Stimulated activated CD4-positive, alpha-beta T cell treated with anti-CD3 and anti-CD28 coated beads, Interleukin-1b, Interleukin-23, amount 100 ng/mL, for 1 hour (primary cell): ENCODE measurements at places on chromosomes 4 and X.

GRCh38 chrX:103630171-103630511, 1.4 kb downstream of the TCEAL1 start:
- DNase-seq, result no peak

GRCh38 chrX:106481341-106481740, 130.4 kb upstream of the RADX start:
- no peak for DNase-seq

DNA sequence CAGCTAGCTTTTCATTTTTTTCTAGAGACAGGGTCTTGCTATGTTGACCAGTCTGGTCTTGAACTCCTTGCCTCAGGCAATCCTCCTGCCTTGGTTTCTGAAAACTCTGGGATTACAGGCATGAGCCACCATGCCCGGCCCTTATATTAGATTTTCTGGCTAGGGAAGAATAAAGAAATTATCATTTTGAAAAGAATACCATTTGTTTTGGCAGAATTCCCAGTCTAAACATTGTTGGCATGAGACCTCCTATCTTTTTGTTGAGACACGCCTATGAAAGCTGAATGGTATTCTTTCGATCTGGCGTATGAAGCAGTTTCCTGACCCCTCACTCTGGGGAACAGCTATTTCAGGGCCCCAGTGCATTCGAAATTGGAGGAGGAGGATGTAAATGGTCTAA, 107.0 kb downstream of the REPS2 start:
- DNase-seq, result no peak

DNA sequence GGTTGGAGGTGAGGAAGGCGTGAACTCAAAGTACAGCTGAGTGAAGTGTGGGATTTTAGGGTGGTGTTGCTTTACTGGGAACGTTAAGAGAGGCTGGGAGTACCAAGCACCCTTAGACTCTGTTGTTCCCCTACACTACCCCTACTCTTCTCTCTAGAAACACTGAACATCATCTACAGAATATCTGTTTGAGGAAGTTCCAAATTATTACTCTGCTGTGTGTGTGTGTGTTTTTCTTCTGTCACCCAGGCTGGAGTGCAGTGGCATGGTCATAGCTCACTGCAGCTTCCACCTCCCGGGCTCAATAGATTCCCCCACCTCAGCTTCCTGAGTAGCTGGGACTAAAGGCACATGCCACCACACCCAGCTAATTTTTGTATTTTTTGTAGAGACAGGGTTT, 76.7 kb upstream of the AP1S2 start:
- no peak for DNase-seq

- no peak for DNase-seq
Observed at GRCh38 chr4:36286481-36286871, 5.1 kb downstream of the DTHD1 start.

DNA sequence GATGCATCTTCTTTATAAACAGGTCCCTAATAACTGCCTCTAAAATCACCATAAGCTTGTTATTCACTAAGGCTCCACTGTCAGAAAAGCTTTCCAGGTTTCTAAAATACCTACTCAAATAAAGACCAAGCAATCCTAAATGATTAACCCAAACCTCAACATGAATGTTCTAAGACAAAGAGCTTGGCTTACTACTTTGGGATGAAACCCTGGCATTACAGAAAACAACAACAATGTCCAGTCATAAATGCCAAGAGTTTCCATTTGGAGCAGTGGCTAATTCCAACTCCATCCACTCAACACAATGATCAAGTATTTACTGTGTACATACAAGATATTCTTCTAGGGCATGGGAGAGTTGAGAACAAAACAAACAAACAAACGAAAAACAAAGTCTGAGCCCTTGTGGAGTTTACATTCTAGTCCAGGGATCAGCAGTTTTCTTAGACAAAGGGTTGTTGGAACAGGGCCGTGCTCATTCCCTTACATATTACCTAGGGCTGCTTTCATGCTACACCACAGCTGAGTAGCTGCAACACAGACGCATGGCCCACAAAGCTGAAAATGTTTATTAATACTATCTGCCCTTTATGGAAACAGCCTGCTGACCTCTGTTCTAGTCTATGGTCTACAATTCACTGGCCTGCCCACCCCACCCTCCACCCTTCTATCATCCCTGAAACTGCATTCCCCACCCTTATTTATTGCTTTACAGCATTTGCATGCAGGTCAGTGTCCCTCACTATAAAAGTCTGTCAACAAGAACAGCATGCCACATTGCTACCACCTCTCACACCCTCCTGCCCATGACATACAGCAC, 23.7 kb downstream of the ABCG2 start:
- no peak for DNase-seq

- no peak for DNase-seq
Observed at GRCh38 chrX:16186380-16187007, 19.2 kb downstream of the MAGEB17 start.

GRCh38 chr4:132264176-132264575, 884.9 kb upstream of the PCDH10 start:
- DNase-seq, result no peak

- no peak for DNase-seq
Observed at GRCh38 chr4:39406763-39407583, at the start of gene KLB. KLB (plus strand) TSS chr4:39406930; CDS start chr4:39406950, 20 bp downstream.

DNA sequence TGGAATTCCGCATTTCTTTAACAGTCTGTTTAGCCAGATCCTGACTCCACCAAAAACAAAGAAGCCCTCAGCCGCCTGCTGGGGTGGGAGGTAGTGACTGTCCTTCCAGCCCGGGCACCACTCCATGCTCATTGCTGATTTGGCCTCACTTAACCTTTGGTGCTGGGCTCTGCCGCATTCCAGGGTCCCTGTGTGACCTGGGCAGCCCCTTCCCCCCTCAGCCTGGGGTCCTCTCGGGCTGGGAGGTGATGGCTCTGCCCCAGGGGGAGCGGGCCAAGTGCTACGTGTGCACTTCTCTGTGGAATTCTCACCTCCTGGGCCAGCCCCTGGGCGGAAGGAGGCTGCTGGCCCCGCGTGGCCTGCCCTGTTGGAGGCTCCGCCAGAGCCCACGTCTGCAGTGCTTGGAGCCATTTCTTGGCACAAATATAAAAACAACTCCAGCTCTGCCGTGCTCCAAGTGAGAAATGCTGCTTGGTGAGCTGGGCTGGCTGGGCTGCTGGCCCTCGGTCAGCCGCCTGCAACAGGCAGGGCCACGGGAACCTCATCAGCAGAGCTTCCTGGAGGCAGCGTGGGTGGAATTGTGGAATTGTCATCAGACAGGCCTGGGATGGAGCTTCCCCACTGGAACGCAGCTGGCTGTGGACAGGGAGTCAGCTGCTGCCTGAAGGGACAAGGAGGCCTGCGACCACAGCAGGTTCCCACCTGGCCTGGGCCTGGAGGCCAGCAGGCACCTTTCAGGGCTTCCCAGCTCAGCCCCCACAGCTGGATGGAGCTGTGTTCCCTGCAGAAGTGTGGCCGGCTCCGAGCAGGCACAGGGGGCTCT, 66.0 kb downstream of the TRMT44 start:
- no peak for DNase-seq

DNA sequence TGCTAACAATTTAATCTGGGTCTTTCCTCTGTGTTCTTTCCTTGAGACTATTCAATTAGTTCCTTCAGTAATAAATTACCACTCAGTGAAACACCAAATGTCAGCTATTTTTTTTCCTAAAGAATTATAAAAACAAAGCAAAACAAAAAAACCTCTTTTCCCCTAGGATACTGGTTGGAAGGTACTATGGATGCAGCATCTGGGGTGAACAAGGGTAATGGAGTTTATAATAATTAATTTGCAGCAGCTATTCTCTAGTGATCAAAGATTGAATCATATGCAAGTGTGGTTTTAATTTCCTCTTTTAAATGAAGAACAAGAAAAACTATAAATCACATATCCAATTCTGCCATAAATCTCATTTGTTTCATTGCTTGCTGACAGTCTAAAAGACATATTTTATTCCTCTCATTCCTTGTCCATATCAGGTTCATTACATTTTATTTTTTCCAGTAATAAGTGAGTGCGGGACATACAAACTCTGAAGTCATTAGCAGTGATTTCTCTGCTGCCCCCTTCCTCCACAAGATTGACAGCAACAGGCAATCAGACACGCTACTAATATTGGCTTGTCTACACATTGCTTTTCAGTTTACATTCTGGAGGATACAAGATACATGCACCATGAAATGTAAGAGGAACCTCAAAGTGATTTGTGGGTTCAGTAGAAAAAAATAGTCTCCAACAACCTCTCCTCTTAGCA, 1093.4 kb upstream of the SLIT2 start:
- no peak for DNase-seq

- DNase-seq, result no peak
Observed at GRCh38 chr4:153067376-153067775, 131.3 kb downstream of the FHDC1 start.

- no peak for DNase-seq
Observed at GRCh38 chr4:40550948-40551462, 78.7 kb downstream of the RBM47 start.

- no peak for DNase-seq
Observed at GRCh38 chr4:105002278-105002677, 144.4 kb upstream of the TET2 start.

DNA sequence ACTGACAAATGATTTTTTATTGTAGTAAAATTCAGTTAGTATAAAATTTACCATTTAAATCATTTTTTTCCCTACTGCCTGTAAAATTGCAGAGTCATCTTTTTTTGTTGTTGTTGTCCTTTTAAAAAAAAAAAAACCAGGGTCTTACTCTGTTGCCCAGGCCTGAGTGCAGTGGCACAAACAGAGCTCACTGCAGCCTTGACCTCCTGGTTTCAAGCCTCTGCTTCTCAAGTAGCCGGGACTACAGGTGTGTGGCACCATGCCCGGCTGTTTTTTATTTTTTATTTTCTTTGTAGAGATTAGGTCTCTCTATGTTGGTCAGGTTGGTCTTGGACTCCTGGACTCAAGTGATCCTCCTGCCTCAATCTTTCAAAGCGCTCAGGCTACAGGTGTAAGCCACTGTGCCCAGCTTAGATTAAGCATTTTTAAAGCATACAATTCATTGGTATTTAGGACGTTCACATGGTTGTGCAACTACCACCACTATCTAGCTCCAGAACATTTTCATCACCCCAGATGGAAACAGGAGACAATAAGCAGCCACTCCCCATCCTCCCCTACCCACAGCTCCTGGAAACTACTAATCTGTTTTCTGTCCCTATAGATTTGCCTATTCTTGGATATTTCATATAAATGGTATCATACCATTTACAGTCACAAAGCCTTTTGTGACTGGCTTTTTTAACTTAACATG, 59.7 kb upstream of the PGRMC2 start:
- no peak for DNase-seq

GRCh38 chr4:57086031-57086723, 24.0 kb downstream of the IGFBP7 start:
- no peak for DNase-seq

DNA sequence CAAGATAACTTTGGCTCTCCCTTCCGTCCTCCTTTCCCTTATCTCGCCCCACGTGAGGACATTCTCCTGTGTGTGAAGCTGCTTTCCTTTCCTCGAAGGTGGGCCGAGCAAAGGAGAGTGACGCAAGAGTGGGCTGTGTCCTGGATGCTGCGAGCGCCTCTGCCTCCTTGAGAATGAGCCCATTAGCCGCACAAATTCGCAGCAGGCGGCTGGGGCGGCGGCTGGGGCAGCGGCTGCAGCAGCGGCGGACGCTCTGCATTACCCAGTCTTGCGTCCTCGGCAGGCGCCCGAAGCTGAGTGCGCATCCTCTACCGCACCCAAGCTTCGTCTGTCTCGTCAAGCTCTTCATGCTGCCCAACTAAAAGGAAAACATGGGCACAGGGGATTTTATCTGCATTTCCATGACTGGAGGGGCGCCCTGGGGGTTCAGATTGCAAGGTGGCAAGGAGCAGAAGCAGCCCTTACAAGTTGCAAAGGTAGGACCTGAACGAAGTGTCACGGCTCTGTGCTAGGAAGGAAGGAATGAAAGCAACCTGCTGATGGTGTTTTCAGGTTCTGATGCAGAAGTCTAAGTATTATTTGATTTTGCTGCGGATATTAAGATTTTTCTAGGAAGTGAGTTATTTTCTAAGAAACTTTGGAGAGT, at the start of gene SYNPO2:
TSS of gene SYNPO2 (plus strand) at position 189 of the 646 bp plus-strand sequence. CDS start at position 372, 183 bp downstream.
- DNase-seq, result peak; percentile 4

DNA sequence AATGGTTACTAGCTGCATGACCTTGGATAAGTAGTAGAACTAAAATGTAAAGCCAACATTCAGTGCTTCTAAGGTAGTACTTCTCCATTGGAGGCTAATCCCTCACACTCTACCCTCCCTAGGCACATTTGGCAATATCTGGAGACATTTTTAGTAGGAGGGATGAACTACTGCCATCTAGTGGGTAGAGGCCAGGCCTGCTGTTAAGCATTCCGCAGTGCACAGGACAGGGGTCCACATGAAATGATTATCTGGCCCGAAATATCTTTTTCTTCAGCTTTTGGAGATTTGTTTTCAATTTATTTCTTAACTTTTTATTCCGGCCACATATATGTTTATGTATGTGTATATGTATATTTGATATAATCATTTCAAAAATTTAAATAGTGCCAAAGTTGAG, 36.0 kb upstream of the SPANXC start:
- no peak for DNase-seq

- DNase-seq, result no peak
Observed at GRCh38 chr4:189436207-189436606, 504.5 kb upstream of the FRG1 start.

- no peak for DNase-seq
Observed at GRCh38 chr4:177974461-177974860, 532.2 kb upstream of the AGA start.

GRCh38 chr4:159673221-159673620, 570.3 kb downstream of the RAPGEF2 start:
- no peak for DNase-seq

GRCh38 chrX:44992775-44993174, 119.8 kb downstream of the KDM6A start:
- DNase-seq, result no peak

DNA sequence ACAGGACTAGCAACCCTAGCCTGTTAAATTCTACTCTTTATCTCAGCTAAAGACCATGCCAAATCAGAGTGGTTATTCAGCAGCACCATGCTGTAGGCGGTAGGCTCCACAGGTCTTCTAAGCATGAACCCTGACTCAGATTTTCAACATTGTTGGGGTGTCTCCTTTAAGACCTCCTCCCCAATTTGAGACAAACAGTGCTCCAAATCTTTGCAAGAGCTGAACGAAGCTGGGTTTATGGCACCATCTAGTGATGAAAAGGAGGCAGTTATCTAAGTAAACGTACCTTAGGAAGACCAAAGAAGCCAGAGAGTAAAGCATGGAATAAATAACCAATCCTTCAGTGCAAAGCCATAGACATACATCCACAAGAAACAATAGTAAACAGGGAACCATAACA, 334.5 kb upstream of the SLC7A11 start:
- no peak for DNase-seq

GRCh38 chr4:70511365-70511764, 7.0 kb upstream of the AMTN start:
- DNase-seq, result no peak

- no peak for DNase-seq
Observed at GRCh38 chr4:127236889-127237288, 395.9 kb upstream of the INTU start.

- no peak for DNase-seq
Observed at GRCh38 chr4:70927502-70928137, 25.5 kb downstream of the MOB1B start.

DNA sequence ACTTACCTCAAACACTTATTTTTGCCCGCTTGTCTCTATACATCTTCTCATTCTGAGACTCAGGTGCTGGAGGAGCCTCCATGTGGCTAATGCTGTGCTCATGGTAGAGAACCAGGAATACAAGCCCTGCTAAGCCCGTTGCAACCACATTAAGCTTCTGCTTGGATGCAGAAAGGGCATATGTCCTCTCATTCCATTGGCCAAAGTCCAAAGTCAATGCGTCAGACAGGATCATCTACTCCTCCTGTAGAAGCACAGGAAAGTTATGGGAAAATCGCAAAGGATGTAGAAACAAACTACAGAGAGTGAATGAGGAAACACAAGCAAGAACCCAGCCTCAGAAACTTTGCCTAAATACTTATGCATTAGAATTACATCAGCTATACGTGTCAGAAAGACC, 124.5 kb upstream of the AGA start:
- DNase-seq, result no peak
